ENCODE measurements at places on chromosomes 5 and 9. TPM values are rescaled to one million over a fixed set of nuclear protein-coding genes. Genes with fewer than 3 reads are reported as not detected.

HTR1A gene
- not detected for total RNA-seq

PCDHB10 gene
- total RNA-seq, result 0.33 TPM

RANBP17 gene
- total RNA-seq, result 11.6 TPM

LCN12 gene
- 0.38 TPM for total RNA-seq

PCDHGA1 gene
- not detected for total RNA-seq

PCSK1 gene
- total RNA-seq, result 9.2 TPM

PLGRKT gene
- total RNA-seq, result 32.3 TPM

ADAMTSL1 gene
- 1.8 TPM for total RNA-seq

CARTPT gene
- total RNA-seq, result not detected

TPD52L3 gene
- total RNA-seq, result not detected

CATSPER3 gene
- total RNA-seq, result not detected

FAXDC2 gene
- total RNA-seq, result 9.6 TPM

SHC3 gene
- total RNA-seq, result 13.2 TPM

SIT1 gene
- total RNA-seq, result 0.69 TPM

PELO gene
- total RNA-seq, result 27.1 TPM

PAPPA gene
- 0.41 TPM for total RNA-seq

C9orf40 gene
- 13.2 TPM for total RNA-seq

GRIA1 gene
- total RNA-seq, result 0.28 TPM

PAM gene
- total RNA-seq, result 33.9 TPM

GAS1 gene
- total RNA-seq, result 3.6 TPM

PDLIM4 gene
- total RNA-seq, result 11.2 TPM

SHISAL2B gene
- total RNA-seq, result 15.4 TPM

UCK1 gene
- total RNA-seq, result 31.2 TPM

TMEFF1 gene
- 36.9 TPM for total RNA-seq

CTXN3 gene
- not detected for total RNA-seq

AIF1L gene
- 97.2 TPM for total RNA-seq

C5orf58 gene
- total RNA-seq, result 4.3 TPM

KIAA0825 gene
- total RNA-seq, result 0.63 TPM

SLC4A9 gene
- 0.33 TPM for total RNA-seq

PROB1 gene
- total RNA-seq, result 1.7 TPM

OTP gene
- not detected for total RNA-seq

TPM2 gene
- 129 TPM for total RNA-seq

NEUROG1 gene
- total RNA-seq, result not detected
